ENCODE measurements at places on chromosomes 1 and 21.

DNA sequence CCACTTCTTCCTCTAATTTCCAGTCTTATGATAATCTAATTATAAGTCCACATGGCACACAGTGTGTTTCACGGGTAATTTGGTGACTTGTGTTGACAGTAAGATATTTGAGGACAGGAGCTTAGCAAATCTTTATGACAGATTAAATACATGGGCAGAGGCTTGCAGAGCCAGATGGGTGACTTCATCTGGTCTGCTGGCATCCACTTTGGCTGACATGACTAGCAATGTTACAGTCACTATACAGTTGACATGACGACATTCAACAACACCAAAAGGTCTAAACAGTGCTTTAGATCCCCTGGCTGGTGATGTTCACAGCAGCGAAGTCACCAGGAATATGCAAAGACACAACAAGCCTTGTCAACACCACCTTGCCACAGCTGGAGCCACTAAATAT lies 147.2 kb downstream of the ETS2 start:
- no peak for DNase-seq

DNA sequence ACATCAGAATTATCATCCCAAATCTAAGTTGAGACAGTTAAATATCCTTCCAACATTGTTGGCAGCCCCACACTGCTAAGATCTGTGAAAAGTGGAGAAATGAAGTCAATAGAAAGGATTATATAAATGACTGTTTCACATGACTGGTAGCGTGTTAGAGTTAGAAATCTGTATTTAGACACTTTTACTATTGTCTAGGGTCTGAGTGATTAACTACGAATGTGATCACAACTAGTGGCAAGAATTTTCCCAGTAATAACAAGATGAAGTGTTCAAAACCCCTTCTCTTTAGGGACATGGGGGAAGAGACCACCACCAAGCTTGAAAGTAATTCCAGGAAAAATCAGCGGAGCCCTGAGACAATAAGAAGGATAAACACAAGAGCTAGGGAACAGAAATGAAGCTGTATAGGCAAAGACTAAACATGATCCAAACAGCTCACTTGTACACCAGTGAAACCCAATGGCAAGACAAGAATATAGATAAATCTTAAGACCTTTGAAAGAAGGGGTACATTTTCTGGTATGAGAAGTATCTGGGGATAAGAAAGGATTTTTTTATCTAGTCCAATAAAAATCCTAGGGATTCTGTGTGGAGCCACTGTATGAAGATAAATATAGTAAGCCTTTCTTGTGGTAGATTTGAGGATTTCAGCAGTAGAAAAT lies 646.6 kb upstream of the USP24 start:
- no peak for DNase-seq

DNA sequence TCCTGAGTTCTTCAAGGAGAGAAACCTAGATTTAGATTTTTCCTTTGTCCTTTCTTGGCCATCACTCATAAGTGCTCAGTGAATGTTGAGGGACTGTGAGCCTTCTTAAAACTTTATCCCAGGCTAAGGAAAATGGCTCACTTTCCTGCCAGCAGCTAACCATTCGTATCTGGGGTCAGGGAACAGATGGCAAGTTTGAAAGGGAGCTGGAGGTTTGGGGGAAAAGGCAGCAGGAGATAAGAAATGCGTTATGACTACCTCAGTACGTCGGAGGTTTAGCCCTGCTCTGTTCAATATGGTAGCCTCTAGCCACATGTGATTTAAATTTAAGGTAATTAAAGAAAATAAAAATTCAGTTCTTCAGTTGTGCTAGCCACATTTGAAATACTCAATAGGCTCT lies 13.3 kb downstream of the RRP15 start:
- DNase-seq: no peak

- DNase-seq: peak; percentile 83
These were observed 8.8 kb downstream of the ZNF683 start for GRCh38 chr1:26363549-26364448.

DNA sequence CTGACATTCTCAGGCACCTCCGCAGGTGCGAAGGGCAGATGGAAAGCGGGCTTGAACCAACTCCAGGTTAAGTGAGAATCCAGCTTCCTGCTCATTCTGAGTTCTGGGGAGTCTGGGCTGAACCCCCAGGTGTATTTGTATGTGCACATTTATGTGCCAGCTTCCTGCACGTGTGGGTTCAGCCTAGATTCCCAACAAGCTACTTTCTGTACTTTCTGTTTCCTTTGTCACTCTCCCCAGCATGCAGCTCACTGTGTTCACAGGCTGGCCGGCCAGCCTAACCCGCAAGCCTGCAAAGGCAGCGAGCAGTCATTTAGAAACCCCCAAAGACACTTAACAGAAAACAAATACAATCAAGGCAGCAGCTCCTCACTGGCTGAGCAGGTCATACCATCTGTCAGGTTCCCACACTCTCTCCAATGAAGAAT lies 1.3 kb upstream of the IL19 start:
- DNase-seq: no peak

DNA sequence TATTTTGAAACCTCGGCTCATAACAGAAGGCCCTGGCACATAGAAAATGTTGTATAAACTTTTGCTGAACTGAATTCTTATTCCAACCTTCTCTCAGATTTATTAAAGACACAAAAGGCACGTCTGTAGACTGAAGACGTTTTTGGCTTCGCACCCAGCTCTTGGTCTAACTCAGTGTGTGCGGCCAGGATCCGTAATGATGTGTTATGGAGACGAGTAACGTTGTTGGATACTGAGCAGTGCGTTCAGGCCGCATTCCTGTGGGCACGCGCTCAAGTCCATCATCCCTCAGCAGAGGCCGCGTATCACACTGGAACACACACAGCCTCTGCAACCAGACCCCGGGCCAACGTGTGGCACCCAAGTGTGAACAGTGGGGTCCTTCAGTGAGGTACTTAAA lies 154.8 kb upstream of the RAB4A start:
- no peak for DNase-seq

GRCh38 chr1:156347331-156347730 lies 9.0 kb downstream of the TSACC start:
- no peak for DNase-seq

DNA sequence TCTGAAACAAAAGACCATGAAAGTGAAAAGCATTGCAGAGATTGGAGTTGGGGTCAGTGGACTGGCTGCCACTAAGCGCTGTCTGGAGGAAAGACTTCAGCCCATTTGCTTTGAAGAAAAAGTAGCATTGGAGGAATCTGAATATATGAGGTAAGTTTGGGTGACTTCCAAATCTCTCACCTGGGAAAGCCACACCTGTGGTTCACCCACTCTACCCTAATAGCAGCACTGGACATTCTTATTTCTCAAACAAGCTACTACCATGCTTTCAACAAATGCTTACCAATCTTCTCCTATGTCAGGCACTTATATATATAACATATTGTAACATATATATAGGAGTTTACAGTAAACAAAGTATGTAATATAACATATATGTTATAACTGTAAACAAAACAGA lies 76.0 kb upstream of the POGK start:
- DNase-seq: no peak

DNA sequence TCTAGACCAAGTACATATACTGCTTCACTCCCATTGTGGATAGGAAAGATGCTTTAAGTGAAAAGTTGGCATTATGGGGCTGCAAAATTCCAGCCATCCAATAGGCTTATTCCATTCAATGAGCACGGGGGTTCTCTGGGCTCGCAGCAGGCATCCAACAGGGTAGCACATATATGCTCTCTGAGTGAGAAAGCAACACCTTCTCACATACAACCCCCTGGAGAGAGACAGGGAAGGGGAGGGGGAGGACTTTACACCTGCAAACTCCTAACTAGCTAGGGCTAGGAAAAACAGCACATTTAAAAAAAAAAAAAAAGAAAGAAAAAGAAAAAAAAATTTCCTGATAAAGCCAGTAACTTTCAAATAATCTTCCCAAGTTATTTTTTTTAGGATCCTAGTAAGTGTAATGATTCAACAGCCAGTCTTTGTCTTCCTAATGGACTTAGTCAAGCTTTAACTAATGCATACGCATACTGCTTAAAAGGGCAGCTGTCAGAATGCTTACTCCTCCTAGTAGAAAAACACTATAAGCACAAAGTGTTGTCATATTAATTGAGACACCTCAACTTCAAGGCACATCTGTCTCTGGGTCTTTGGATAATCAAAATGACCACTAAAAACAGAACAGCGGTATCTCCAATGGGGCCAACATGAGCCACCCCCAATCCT lies 18.7 kb downstream of the PSMB2 start:
- no peak for DNase-seq

DNA sequence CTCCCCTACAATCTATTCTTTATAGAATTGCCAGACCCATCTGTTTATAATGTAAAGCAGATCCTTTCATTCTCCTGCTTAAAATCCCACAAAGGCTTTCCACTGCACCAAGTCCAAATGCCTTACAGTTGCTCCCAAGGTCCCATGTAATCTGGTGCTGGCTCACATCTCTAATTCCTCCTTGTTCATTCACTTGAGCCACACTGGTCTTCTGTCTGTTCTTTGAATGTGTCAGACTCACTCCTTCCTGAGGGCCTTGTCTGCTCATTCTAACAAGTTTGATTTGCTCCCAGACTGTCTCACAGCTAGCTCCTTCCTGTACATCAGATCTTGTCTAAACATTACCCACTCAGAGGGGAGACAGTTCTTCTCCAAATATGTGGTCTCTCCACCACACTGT lies 38.9 kb downstream of the ALG14 start:
- DNase-seq: no peak

DNA sequence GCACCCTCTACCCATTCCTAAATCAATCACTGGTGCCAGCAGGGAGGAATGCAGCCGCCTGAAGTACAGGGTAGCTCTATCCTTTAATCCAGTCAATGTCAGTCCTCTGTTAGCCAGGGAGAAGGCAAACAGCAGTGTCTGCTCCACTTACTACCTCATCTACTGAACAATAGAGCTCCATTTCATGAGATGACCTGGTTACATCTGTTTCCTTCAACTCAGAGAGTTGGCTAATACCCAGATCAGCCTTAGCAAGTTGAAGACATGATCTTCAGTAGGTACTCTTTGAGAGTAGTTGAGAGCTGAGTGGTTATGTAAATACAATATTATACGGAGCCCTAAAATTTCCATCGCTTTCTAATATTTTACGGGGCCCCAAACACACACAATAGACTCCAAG lies 46.1 kb upstream of the CD34 start:
- no peak for DNase-seq

GRCh38 chr1:180176965-180177364 lies 22.3 kb downstream of the QSOX1 start:
- DNase-seq: no peak

GRCh38 chr1:191993549-191993948 lies 164.7 kb upstream of the RGS18 start:
- DNase-seq: no peak

DNA sequence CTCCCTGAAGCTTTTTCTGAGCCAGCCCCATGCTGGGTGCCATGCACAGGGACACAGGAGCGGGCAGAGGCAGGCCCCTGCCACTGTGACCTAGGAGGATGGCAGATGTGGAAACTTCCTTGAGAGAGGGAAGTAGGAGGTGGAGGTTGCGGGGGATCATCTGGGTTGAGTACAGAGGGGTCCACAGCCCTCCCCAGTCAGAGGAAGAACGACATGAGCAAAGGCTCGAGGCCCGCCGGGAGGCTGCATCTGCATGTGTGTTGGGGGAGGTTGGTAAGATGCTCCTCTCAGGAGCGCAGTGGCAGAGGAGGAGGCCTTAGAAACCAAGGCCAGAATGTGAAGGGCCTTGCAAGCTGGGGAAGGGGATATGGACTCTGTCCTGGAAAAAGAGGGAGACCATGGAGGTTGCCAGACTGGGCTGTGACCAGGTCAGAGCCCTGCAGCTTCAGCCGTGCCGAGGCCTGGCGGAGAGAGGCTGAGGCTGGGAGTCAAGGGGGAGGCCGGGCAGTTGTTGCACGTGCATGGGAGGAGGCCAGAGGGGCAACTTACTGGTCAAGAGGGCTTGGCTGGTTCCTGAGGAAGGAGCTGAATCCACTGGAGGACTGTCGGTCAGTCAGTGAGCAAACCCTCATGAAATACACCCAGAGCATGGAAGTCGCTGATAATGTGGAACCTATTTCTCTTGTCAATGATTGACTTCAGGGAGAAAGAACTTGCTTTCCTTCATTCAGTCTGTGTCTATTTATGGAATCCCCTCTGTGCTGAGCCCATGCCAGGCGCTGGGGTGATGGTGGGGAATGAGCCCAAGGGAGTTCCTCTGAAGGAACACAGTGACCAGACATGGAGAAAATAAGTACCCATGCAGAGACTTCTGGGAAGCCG lies 31.7 kb downstream of the A3GALT2 start:
- no peak for DNase-seq

GRCh38 chr1:55155522-55155921 lies 59.6 kb downstream of the USP24 start:
- peak; percentile 28 for DNase-seq

DNA sequence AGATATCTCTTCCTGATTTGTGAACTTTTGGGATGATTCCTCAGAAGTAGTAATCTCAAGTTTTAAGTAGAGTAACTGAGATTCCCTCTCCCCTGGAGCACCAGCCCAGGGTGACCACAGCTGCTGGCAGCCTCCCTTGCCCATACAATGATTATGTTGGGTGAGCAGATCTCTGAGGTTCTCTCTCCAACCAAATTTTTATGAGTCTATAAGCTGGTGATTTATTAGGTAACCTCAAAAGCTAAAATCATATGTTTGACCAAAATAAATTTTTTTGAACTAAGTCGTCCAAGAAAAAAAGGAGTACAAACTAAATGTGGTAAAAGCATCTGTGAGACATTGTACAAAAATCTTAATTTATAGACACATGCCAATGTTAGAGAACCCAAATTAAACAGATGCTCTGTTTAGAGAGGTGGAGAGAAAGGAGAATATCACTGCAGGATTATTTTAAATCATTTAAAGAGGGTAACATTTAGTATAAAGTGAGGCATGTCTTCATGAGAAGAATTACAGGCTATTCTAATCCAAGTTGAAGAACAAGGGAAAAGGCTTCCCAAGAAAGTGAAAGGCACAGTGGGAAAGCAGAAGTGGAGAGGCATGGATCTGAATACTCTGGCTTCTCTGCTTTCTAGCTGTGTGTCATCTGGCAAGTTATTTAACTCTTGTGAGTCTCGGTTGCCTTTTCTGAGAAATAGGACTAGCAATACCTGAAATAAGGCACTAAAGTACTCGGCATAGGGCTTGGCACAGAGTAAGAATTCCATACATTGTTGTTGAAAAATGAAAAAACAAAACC lies 2.5 kb downstream of the AKNAD1 start:
- no peak for DNase-seq

DNA sequence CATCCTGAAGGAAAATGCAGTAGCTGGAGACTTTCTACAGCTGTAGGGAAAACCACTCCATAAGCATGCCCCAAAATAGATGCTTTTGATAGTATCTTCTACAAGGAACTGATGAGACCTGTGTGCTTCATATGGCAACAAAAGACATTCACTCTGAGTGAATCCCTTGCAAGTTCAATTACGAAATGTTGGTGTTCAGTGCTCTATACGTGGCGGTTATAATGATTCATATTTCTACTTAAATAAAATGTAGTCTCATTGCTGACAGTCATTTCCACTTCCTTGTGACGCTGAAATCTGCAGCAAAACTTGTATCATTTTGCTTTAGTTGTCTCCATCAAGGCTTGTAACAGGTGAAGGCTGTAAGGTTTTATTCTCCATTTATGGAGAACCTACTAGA lies 20.6 kb downstream of the TOR1AIP2 start:
- DNase-seq: no peak

GRCh38 chr1:4064150-4064889 lies 164.2 kb upstream of the C1orf174 start:
- DNase-seq: no peak

All from SJCRH30 (cell line).